ENCODE measurements at places on chromosomes 5 and 9. TPM values are rescaled to one million over a fixed set of nuclear protein-coding genes. Genes with fewer than 3 reads are reported as not detected.

Gene ICE1
- 9.4 TPM for polyA plus RNA-seq

DNA sequence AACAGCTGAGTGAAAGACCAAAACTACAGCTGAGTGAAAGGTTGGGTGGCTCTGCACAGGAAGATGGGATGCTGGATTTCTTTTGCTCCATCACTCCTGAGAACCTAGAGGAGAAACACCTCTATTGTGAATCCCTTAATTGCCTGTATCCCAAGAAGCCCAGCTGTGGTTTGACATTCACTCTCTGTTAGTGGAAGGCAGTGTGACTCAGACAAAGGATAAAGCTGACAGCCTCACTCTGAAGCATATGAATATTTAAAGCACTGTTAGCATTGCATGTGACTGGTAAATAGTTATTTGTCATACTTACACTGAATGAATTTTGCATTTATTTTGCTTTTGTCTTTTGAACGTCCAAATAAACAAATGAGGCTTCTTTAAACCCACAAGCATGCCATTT is 367.1 kb upstream of the RIOK2 start:
- H3K4me1 ChIP-seq: no peaks in the 10 kb centered on the region
- no peak overlapping the region for H3K27ac ChIP-seq
- H3K4me3 ChIP-seq: no peak overlapping the region
- H3K27me3 ChIP-seq: no peaks in the 10 kb centered on the region
- DNase-seq: no peak

Gene MEGF9
- polyA plus RNA-seq: 2.2 TPM

Gene FYB1
- polyA plus RNA-seq: not detected

GRCh38 chr5:111223101-111223786 is 940 bp upstream of the CAMK4 start:
- no peaks in the 10 kb centered on the region for H3K27me3 ChIP-seq
- peak overlapping the region; percentile 84 for H3K4me3 ChIP-seq
- no peaks in the 10 kb centered on the region for H3K4me1 ChIP-seq
- H3K27ac ChIP-seq: no peak overlapping the region
- no peak for DNase-seq

DNA sequence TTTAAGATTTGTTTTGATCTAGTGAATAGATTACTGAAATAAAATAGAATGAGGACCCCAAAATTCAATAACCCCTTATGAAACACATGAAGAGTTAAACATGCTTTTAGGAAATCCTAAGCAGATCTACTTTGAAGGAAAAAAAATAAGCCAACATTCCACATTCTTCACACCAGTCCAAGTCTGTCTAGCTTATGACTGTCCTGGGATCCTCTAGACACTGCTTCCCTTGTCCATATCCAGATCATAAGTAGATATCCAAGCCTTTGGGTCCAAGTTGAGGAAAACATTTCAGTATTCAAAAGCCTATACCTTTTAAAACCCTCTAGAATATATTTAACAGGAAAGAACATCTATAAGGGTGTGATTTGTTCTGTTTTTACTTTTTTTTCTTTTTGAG is 58.8 kb upstream of the MINAR2 start:
- H3K4me3 ChIP-seq: no peak overlapping the region
- H3K4me1 ChIP-seq: no peaks in the 10 kb centered on the region
- DNase-seq: no peak
- no peak overlapping the region for H3K27ac ChIP-seq

GRCh38 chr9:88106492-88106891 is 31.8 kb downstream of the SPATA31C2 start:
- peak; percentile 29 for DNase-seq
- H3K27ac ChIP-seq: no peak overlapping the region
- H3K27me3 ChIP-seq: no peaks in the 10 kb centered on the region
- no peaks in the 10 kb centered on the region for H3K4me1 ChIP-seq

DNA sequence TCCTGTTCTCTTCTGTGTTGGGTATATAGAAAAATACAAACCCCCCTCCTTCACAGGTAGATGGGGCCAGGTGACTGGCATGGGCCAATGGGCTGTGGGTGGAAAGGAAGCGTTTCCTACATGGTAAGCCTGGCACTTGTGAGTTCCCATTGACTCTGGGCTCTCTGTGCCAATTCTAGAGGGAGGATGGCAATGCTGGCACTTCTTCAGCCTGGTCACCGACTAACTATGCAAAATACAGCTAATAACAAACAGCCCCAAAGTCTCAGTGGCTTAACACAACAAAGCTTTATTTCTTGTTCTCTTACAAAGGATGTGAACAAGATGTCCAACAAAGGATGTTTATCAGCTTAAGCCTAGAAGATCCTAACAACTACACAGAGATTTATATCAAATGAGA is 258.1 kb downstream of the SYK start:
- no peak for DNase-seq
- H3K4me3 ChIP-seq: no peak overlapping the region
- H3K4me1 ChIP-seq: no peaks in the 10 kb centered on the region
- no peaks in the 10 kb centered on the region for H3K27me3 ChIP-seq
